ENCODE measurements at places on chromosomes 1 and 21. TPM values are rescaled to one million over a fixed set of nuclear protein-coding genes. Genes with fewer than 3 reads are reported as not detected.

RGS8 gene
- under 0.01 TPM for total RNA-seq

DNA sequence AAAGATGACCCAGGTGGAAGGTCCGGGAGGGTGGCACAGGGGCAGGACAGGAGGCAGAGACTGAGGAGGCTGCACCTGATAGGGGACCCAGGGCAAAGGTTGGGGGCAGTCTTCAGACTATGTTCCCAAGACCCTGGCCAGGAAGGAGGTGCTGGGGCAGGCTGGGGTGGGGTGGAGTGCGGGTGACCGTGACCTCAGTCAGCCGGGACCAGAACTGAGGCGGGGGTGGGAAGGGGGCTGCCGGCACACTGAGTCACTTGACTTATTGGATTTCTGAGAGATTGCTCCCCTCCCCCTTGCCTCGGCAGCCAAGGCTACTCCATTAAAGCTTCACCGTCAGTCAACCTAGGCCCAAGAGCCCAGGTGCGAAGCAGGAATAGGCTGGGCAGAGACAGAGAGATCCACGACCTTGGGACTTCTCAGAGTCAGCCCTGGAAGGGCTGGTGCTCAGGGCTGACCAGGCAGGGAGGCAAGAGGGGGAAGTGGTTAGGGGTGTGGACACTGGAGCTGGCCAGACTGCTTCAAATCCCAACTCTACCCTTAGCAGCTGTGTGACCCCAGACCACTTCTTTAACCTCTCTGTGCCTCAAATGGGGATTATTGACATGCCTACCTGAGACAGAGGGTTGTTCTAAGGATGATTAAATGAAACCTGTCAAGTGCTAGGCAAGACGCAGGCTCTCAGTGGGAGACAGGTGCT lies 47.9 kb upstream of the LAPTM5 start:
- DNase-seq = no peak

ACOT11 gene
- 0.39 TPM for total RNA-seq

OPTC gene
- total RNA-seq = not detected

SLAMF9 gene
- 0.60 TPM for total RNA-seq

GRCh38 chr1:46665983-46666382 lies 2.2 kb downstream of the ATPAF1 start:
- DNase-seq = no peak

TRIM58 gene
- 2.2 TPM for total RNA-seq

DNA sequence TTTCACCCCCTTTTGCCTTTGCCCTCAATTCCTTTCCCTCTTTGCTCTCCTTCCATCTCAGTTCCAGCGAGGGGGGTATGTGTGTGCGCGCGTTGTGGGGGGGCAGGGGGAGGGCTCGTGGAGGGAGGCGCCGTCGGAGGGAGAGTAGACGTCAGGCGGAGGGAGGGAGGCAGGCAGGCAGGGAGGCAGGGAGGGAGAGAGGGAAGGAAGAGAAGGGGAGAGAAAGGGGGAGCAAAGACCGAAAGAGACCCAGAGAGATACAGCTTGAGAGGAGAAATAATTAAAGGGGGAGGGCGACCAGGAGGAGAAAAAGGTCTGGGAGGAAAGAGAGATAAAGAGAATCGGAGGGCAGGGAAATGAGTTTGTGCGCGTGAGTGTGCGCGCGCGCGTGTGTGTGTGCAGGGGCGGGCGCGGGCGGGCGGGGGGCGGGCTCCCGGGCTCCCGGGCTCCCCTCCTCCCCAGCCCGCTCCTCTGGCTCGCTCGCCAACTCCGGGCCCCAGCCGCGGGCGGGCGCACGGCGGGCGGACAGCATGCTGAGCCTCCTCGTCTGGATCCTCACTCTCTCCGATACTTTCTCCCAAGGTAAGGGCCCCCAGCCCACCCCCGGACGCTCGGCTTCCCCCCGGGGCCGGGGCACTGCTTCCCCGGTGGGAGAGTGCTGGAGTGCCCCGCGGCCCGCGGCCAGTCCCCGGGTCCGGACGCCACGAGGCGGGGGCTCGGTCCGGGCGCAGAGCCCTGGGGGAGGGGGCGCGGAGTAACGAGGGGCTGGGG lies at the start of gene KIRREL1:
Gene KIRREL1 (plus strand): TSS at position 499 of the 771 bp plus-strand sequence. CDS start 32 bp downstream, at position 531.
- peak; percentile 77 for DNase-seq

DNA sequence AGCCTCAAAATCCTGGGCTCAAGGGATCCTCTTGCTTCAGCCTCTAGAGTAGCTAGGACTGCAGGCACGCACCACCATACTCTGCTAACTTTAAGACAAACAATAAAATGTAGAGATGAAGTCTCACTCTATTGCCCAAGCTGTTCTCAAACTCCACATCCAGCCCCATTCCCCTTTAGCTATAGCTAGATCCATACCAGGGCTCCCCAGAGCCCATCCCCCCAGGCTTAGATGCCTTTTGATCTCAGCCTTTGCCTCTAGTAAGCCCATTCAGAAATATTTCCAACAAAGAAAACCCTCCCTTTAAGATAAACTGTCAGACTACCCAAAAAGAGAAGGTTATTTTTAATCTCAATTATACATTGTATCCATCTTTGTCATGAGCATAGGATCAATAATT lies 325.4 kb downstream of the CHRM3 start:
- DNase-seq = no peak

- DNase-seq = no peak
Observed at GRCh38 chr1:108038653-108039236, 73.8 kb upstream of the VAV3 start.

DNA sequence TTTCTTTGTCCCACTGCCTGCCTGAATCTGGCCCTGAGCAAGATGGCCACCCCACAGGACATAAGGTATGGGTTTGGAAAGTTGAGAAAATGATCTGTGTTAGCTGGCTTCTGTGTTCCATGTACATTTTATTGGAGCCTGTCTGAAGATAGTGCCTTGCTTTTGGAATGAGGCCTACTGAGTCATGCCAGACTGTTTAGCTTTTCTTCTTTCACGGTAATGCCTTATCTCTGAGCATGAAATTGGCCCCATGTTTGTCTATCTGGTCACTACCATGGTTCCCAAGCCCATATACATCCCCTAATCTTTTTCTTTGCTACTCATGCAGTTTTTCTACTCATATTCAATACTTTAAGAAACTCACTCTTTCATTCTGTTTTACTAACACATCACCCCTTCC lies 85.1 kb upstream of the LMO4 start:
- peak; percentile 88 for DNase-seq

- no peak for DNase-seq
Observed at GRCh38 chr1:227465256-227465655, 98.1 kb upstream of the ZNF678 start.

SAMD13 gene
- total RNA-seq = 2.9 TPM

LIN9 gene
- total RNA-seq = 17.5 TPM

CA14 gene
- not detected for total RNA-seq

GRCh38 chr1:66402194-66402593 lies 131.8 kb upstream of the SGIP1 start:
- DNase-seq = no peak

ZNF695 gene
- total RNA-seq = 8.8 TPM

- no peak for DNase-seq
Observed at GRCh38 chr1:36831186-36831810, 203.0 kb downstream of the GRIK3 start.

DNA sequence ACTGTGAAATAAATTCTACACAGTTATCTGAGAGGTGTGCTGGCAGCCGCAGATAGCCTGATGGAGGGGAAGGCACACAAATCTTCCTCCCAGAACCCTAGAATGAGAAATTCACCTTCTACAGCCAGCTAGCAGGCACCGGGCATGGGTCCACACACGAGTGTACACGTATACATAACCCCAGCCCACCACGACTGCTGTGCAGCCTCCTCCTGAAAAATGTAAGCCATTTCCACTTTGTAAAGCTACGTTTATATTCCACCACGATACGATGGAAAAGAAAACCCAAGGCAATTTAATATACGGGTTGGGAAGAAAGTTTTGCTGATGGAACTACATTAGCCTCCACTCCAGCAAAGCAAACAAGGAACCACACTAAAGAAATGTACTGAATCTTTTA lies 1.8 kb downstream of the BTG3 start:
- DNase-seq = no peak

DNA sequence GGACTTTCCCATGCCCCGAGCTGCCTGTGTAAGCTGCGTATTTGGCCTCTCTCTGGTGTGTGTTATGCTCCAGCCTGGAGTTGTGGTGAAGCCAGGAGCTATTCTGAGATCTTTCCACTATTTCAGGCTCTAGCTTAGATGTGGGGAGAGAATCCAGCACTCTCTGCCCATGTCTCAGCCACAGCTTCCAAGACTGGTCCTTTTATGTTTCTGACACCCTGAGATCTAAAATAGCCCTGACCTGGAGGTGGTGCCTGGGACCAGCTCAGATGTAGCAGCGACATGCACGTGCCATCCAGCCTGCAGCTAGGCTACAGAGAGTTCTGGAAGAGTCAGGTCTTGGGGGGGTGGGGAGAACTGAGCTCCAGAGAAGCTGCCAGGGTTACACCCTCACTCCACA lies 76.5 kb downstream of the TENT5C start:
- no peak for DNase-seq

SOAT1 gene
- 11.8 TPM for total RNA-seq

GRCh38 chr1:3809680-3810079 lies 13.4 kb upstream of the LRRC47 start:
- DNase-seq = no peak

OR2W3 gene
- total RNA-seq = not detected
